ENCODE measurements at places on chromosomes 4 and X.

GRCh38 chr4:148065075-148065474, 333.2 kb downstream of the ARHGAP10 start:
- DNase-seq = no peak

DNA sequence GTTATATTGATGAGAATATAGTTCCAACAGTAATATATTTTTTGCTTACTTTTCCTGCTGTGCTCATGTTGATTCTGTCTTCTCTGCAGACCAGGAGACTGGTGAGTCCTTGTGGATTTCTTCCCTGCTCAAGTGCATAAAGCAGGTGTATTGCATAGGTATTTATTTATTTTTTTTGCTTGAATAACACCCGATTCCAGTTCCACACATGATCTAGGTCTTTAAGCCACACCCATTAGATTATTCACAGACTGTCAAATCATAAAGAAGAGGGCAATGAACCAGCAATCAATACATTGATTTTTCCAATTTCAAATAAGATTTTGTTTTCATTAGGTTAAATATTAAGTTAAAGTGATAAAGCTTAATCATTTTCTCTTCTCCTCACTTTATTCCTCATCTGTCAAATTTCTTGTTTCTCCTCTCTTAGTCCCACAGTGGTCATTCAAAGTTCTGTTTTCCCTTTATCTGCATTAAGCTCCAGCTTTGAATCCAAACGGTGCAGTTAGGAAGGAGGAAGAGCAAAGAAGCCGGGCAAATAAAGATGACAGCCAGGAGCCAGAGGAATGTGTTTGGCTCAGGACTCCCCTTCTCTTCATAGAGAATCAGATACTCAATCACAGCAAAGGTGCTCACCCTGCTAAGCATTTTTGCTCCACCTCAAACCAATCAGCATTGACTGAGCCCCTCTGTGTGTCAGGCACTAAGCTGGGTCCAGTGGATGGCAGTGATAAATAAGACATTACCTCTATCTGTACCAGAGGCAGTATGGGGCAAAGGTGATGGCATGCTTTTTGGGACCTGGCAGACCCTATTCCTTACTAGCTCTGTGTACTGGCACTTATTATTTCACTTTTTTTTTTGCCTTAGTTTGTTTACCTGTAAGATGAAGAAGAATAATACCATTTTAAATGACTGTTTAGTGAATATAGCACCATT, at the start of gene ADH1A:
Gene ADH1A (minus strand): TSS at position 138 of the 939 bp plus-strand sequence. CDS start 71 bp downstream, at position 67.
- DNase-seq = no peak

DNA sequence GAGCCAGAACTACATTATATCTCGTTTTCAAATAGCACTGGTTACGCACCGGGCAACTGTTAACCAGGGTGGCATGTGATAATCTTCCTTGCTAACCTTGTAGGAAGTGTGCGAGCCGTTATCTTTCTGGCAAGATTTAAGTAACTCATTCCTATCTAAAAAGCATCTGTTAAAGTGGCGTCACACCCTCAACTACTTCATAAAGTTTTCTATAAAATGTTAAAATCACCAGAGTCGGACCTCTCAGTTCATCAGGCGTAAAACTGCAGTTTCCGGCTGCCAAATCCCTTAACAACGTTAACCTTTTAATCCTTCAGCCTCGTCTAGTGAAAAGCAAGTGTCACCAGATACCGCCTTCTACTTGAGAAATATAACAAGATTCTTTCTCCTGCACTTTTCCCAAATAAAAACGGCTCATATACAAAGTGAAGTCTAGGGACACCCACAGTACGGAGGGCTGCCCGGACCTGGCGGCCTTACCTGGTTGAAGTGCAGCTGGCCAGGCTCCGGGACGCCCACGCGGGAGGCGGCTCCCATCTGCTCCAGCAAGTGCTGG, 1.2 kb downstream of the SLC39A8 start:
- no peak for DNase-seq

- DNase-seq = no peak
Measured at GRCh38 chr4:76155979-76156378, 7.8 kb upstream of the NUP54 start.

DNA sequence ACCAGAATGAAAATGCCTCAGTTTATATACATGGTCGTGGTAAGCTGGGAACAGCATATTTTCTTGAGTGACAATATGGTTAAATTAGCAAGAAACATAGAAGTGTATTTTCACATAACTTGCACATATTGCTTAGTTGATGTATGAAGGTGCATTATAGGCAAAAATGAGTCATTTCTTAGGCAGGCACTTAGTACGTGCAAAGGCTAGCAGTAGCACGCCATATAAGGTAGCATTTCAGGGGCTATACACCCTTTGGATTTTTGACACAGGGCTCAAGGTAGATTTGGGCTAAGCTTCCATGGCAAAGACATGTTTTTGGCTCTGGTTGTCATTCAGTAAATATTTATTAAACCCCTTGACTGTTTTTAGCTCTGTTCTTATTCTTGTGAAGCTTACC, 33.1 kb downstream of the PCDH7 start:
- DNase-seq = no peak

- no peak for DNase-seq
Measured at GRCh38 chr4:61202638-61203435, 2.7 kb downstream of the ADGRL3 start.

DNA sequence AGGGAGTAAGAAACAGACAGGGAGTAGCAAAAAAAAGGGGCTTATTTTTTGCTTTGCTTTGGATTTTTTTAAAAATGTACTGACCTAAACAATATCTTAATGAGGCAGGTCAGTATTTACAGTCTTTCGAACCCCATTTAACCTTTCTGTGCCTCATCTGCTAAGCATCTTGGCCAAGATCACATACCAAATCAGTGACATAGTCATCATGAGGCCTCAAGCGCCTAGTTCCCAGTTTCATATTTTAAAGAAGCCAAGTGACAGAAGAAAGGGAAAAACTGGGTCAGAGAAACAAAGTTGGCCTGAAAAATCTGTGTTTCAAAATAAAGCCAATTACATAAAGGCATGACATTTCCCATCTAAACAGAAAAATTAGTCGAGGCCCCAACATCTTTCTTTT, 94.6 kb upstream of the WDR44 start:
- DNase-seq = no peak

DNA sequence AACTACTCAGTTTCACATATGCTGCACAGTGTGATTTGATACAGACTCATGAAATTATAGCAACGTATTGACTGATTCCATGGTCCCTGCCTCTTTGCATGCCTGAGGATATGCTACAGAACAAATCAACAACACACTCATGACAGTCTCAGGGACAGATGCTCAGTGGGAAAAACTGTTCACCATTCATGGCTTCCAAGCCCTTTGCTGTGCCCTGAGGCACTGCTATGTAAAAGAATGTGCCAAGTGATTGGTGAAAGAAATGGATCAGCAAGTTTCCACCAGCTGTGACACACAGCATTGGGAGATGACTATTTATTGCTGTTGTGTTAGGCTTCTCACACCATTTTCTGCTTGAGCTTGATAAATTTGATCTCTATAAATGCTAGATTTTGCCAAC, 825.6 kb upstream of the INTU start:
- no peak for DNase-seq

GRCh38 chrX:19382555-19383145, 38.9 kb downstream of the PDHA1 start:
- DNase-seq = no peak

GRCh38 chr4:22477813-22478182, 38.1 kb downstream of the ADGRA3 start:
- no peak for DNase-seq

DNA sequence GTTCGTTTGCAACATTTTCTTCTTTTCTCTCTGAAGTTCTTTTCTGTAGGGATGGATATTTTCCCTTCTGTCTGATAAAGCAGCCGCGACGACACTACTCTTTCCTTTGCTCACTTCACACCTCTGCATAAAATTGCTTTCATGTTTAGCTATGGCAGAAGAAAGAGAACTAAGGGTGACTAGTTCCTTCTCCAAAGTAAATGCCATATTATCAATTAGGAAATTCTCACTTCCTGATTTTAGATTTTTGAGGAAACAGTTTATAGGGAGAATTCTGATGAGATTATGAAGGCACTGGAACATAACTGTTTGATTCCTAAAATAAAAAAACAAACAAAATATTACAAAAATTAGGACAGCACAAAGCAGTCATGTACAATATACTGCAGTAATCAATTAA, 29.2 kb downstream of the FANCB start:
- DNase-seq = no peak

GRCh38 chr4:162154862-162155540, 8.8 kb downstream of the FSTL5 start:
- DNase-seq = no peak

DNA sequence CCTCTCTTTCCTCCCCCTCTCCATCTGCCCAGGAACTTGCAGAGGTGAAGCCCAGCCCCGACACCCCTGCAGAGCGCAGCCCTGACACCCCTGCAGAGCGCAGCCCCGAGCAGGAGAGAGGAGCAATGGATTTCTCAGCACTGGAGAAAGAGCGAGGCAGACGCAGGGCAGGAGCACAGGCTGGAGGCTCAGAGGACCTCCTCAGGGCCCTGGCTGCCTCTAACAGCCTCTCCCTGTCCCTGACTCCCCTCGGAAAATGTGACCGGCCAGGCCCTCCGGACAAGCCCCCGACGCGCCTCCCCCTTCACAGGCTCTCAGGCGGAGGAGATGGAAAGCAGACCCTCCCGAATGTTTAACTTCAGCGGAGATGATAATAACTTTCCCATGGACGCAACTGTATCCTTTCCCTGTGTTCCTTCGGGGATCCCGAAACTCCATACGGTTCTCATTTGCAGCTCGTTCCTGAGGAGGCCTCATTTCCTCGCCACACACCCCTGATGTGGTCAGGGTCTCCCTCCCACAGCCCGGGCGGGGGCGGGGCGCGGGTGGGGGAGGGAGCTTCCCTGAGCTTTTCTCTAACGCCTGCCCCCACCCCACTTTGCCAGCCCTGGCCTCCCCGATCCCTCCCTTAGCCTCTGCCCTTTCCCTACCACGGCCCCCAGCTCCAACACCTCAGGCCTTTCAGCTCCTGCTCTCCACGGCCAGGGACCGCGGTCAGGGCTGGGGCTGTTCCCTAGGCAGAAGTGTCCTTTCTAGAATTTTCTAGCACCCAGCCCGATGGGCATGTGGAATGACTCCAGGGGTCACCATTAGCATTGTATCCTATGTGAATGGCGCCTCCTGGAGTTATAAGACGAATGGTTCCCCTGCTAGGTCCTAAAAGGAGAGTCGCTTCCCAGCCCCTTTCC, 201.1 kb upstream of the BCOR start:
- no peak for DNase-seq

- DNase-seq = no peak
Measured at GRCh38 chr4:18247189-18247588, 225.6 kb upstream of the LCORL start.

DNA sequence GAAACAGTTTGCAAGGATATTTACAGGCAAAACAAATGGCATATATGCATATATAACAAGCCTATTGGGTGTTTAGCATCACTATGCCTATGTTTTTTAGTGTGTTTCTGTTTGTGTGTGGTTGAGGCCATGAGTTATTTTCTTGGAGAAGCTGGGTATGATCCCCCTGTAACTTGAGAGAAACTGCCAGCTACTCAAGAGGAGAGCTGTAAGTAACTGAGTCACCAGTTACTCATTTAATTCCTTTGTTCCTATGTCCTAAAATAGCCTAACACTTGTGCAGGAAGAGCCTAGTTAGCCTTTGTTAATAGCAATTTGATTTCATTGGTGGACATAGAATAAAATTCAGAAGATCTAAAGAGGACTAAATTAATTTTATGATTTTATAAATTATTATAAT, 79.1 kb downstream of the PWWP3B start:
- DNase-seq = no peak

Data from esophagus muscularis mucosa (tissue), 4 donors.